ENCODE measurements at places on chromosomes 13 and 19.

DNA sequence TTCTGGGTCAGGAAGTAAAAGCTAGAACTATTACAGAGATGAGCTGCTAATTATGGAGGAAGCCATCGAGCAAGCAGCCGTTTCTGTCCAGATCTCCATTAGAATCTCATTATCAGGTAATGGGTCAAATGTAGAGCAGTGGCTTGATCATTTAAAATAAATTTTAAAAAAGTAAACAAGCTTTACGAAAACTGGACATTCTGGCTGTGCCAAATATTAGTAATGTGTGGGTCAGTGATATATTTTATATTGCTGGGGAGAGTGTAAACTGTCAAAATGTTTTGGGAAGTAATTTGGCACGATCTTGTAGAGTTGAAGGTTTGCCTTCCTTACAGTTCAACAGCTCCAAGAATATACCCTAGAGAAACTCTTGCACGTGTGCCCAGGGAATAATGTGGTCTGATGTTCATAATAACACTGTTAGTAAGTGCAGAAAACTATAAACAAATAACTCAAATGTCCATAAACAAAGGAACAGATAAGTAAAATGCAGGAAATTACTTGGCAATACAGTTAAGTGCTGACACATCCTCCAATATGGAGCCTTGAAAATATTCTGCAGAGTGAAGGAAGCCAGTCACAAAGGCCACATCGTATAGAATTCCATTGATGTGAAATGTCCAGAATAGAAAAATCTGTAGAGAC is 127.2 kb upstream of the UBL3 start:
- DNase-seq: no peak

- no peak for DNase-seq
These were observed 839 bp downstream of the ESD start for GRCh38 chr13:46796129-46796514.

DNA sequence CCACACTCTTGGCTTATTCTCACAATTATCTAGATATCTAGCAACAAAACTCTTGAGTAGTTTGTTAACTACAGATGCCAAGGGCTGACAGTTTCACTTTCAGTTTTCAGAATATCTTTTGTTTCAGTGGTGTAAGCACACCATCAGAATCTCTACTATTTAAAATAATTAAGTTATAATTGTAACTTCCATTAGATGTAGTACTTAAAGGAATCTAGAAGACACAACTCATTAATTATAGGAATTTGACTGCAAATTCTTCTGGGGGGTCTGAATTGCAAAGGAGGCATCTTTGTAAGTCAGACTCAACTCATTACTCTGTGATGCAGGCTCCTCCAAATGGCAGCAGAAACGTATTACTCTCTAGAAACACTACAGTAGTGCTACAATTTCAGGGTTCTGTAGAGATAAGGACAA is 44.9 kb upstream of the USPL1 start:
- peak; percentile 80 for DNase-seq

- no peak for DNase-seq
These were observed 3.5 kb upstream of the UBAC2 start for GRCh38 chr13:99197117-99197651.

DNA sequence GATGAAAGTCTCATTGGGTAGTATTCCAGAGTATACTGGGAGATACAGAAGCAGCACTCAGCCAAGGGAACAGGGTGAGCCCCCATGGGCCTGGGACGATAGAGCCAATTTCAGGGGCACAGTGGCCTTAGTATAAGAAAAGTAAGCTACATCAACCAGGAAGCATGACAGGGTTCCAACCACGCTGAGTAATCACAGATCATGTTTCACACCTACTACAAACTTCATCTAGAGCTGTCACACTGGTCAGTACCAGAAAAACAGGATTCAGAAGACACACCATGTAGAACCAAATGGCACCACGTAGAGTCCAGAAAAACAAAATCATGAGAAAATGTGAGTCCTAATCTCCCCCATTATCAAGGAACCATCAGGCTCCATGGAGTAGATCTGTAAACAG is 1292.4 kb upstream of the MIR17HG start:
- DNase-seq: peak; percentile 9

GRCh38 chr19:44748426-44749254 is at the start of gene BCL3:
Gene BCL3, plus strand, starts transcription at chr19:44748708. Its CDS starts 83 bp downstream, at chr19:44748791.
- no peak for DNase-seq

DNA sequence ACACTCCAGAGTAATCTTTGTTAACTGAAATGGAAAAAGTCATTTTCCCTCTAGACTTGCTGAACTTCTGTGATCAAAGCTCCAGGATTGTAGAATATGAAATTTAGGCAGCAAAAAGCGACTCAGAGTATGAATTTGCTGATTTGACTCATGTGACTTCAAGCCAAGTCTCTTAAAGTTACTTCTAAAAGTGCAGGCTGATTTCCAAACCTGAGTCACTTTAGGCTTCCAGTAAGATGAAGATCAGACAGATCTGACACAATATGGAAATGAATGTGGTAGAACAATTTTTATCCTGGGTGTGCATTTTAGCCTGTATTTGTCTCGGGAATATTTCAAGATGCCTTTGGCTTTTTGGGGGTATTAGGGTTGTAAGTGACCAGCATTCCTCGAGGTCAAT is 151.0 kb upstream of the TMTC4 start:
- DNase-seq: peak; percentile 44

DNA sequence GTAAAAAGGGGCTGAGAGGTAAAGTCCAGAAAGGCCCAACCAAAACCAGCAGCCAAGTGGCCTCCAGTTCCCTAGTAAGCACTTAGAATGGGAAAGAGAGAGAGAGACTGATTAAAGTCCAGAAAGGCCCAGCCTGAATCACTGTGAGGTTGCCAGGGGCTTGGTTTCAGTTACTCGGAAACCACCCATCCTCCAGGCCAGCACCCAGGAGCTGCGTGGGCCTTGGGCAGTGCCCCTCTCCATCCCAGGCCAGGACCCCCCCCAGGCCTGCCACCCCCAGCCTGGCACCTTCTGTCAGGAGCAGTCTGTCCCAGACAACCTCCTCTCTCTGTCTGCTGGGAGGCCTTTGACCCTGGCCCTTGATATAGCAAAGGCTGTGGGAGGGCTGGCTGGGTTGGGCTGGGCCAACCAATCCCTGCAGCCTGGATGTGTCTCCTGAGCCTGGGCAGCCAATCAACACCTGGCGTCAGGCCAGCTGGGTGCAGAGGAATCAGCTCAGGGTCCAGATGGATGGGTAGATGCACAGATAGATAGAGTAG is at the start of gene CYP4F2:
TSS of gene CYP4F2 (minus strand) at position 337 of the 539 bp plus-strand sequence. CDS start 463 bp downstream, outside the sequence.
- DNase-seq: no peak

DNA sequence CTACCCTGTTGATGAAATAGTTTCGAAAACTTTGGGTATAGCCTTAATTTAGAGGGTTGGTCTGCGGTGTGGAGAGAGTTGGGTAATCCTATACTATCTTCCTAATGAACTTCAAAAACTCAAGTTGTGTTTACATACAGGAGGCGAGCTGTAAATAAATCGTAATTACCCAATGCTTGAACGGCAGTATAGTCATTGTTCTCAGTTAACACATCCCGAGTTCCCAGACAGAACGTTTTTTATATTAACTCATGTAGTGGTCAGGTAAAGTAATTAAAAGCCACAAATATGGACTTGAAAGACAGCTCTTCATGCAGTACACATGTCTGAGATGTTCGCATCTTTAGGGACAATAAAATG is 1.5 kb downstream of the PDS5B start:
- peak; percentile 48 for DNase-seq

- no peak for DNase-seq
These were observed 70.1 kb downstream of the DCLK1 start for GRCh38 chr13:36061054-36061453.

- no peak for DNase-seq
These were observed 13.8 kb downstream of the STK24 start for GRCh38 chr13:98563071-98563470.

Measured in astrocyte of the spinal cord (primary cell).